ENCODE measurements at places on chromosomes 1 and 21. TPM values are rescaled to one million over a fixed set of nuclear protein-coding genes. Genes with fewer than 3 reads are reported as not detected.

DNA sequence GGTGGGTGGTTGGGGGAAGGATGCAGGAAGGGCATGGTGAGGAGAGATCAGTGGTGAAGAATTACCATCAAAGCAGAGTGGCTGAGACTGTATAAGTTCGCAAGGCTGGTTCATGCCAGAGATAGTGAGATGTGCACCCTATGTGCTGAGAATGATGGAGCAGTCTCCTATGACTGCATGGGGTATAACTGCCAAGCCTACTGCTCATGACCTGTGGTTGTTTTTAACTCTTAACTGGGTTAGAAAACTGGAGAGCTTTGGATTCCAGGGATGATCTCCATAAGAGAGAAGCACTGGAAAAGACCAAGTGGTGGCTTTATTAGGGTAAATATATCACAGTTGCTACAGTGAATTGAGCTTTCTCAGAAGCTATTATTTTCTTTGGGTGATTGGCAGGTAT is 16.2 kb downstream of the WNT2B start:
- H3K4me3 ChIP-seq, result no peak overlapping the region
- no peaks in the 10 kb centered on the region for H3K36me3 ChIP-seq
- no peaks in the 10 kb centered on the region for H3K27me3 ChIP-seq

Gene KRTAP10-3
- total RNA-seq, result not detected

Gene GJA9
- total RNA-seq, result not detected

DNA sequence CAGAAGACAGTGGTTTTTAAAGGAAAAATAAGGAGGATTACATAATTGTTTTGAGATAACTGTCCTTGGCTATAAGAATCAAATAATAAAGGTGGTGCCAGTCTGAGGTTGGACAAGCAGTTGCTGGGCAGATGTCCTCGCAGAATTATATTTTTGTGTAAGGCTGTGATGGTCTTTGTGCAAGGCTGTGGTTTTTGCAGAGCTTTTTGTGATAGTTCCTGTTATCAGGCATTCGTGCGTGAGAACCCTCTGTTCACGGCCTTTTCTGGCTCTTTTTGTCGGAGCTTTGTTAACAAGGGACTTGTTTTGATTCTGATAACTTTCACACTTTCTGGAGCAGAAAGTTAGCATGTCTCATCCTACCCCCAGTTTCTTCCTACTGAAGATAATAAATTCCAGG is 33.4 kb downstream of the SH3BP5L start:
- H3K36me3 ChIP-seq, result no peaks in the 10 kb centered on the region
- no peaks in the 10 kb centered on the region for H3K4me1 ChIP-seq
- no peak overlapping the region for H3K4me3 ChIP-seq
- H3K27ac ChIP-seq, result no peak overlapping the region

- H3K4me1 ChIP-seq, result no peaks in the 10 kb centered on the region
- no peak for DNase-seq
- H3K36me3 ChIP-seq, result no peaks in the 10 kb centered on the region
- no peak overlapping the region for H3K27ac ChIP-seq
These were observed 6.6 kb upstream of the VWA5B1 start for GRCh38 chr1:20284046-20284445.

GRCh38 chr1:228913626-228914414 is 178.5 kb downstream of the RHOU start:
- no peaks in the 10 kb centered on the region for H3K27me3 ChIP-seq
- no peak for DNase-seq
- no peaks in the 10 kb centered on the region for H3K4me1 ChIP-seq
- no peaks in the 10 kb centered on the region for H3K36me3 ChIP-seq

DNA sequence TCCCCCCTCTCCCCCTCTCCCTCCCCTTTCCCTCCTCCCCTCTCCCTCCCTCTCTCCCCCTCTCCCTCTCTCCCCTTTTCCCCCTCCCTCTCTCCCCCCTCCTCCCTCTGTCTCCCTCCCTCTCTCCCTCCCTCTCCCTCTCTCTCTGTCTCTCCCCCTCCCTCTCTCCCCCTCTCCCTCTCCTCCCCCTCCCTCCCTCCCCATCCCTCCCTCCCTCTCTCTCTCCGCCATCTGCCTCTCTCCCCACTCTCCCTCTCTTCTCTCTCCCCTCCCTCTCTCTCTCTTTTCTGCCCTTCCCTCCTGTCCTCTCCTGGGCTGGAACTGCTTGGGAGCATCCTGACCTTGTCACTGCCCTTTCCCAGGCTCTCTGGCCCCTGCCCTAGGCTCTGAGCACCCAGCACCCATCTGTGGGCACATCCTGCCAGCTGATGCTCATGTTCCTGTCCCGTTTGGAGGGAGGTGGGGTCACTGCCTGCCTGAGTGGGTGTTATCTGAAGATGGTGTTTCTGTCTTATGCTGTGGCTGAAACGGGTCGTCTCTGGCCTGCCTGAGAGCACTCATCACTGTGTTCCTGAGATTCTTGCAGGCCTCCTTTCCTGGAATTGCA is 10.8 kb downstream of the FTCD start:
- H3K36me3 ChIP-seq, result no peaks in the 10 kb centered on the region
- peak; percentile 53 for DNase-seq
- H3K27me3 ChIP-seq, result no peaks in the 10 kb centered on the region
- no peak overlapping the region for H3K27ac ChIP-seq
- no peaks in the 10 kb centered on the region for H3K4me1 ChIP-seq
- H3K4me3 ChIP-seq, result no peak overlapping the region

Gene LHX8
- not detected for total RNA-seq

Gene ZNF683
- not detected for total RNA-seq

Gene FPGT
- 12.5 TPM for total RNA-seq

GRCh38 chr1:170660281-170660713 is 3.6 kb upstream of the PRRX1 start:
- no peak overlapping the region for H3K4me3 ChIP-seq
- H3K27me3 ChIP-seq, result peaks cover 38% of the 10 kb centered on the region
- H3K4me1 ChIP-seq, result no peaks in the 10 kb centered on the region
- no peak for DNase-seq

- H3K27me3 ChIP-seq, result no peaks in the 10 kb centered on the region
- H3K36me3 ChIP-seq, result no peaks in the 10 kb centered on the region
- H3K27ac ChIP-seq, result no peak overlapping the region
- no peak overlapping the region for H3K4me3 ChIP-seq
- DNase-seq, result no peak
These were observed 97.9 kb upstream of the RAB3GAP2 start for GRCh38 chr1:220370041-220370700.

GRCh38 chr1:209427277-209427676 is 156.2 kb upstream of the CAMK1G start:
- no peak overlapping the region for H3K27ac ChIP-seq
- H3K4me1 ChIP-seq, result no peaks in the 10 kb centered on the region
- H3K36me3 ChIP-seq, result no peaks in the 10 kb centered on the region
- no peak for DNase-seq

Gene CCDC190
- not detected for total RNA-seq

DNA sequence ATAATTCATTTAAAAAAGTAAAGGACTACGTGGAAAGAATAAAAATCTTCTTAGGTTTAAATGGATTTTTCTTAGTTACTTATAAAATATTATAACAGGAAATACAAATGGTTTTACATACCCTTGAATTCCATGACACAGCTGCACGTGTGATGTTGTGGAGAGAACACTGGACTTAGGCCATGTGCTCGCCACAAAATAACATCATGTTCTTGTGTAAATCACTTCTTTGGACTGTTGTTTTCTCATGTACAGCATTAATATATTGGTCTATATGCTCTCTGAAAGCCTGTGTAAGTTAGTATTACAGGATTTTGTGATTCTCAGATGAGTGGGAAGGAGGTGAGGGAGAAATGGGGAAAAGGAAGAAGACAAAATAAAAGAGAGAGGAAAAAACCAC is 228.2 kb downstream of the DNM3 start:
- H3K36me3 ChIP-seq, result no peaks in the 10 kb centered on the region
- DNase-seq, result no peak
- H3K27me3 ChIP-seq, result no peaks in the 10 kb centered on the region
- no peak overlapping the region for H3K27ac ChIP-seq

GRCh38 chr1:77672374-77672773 is 10.1 kb downstream of the ZZZ3 start:
- H3K27me3 ChIP-seq, result no peaks in the 10 kb centered on the region
- no peak overlapping the region for H3K27ac ChIP-seq
- H3K4me3 ChIP-seq, result no peak overlapping the region
- H3K4me1 ChIP-seq, result peaks cover 16% of the 10 kb centered on the region
- no peaks in the 10 kb centered on the region for H3K36me3 ChIP-seq
- DNase-seq, result no peak

Gene UBASH3A
- 0.12 TPM for total RNA-seq

Gene ILDR2
- 1.7 TPM for total RNA-seq

Gene KCNJ9
- total RNA-seq, result not detected

GRCh38 chr1:178472531-178472930 is 24.2 kb downstream of the CLEC20A start:
- no peaks in the 10 kb centered on the region for H3K36me3 ChIP-seq
- DNase-seq, result no peak
- no peak overlapping the region for H3K27ac ChIP-seq
- H3K4me3 ChIP-seq, result no peak overlapping the region

Gene LMX1A
- total RNA-seq, result 0.14 TPM

DNA sequence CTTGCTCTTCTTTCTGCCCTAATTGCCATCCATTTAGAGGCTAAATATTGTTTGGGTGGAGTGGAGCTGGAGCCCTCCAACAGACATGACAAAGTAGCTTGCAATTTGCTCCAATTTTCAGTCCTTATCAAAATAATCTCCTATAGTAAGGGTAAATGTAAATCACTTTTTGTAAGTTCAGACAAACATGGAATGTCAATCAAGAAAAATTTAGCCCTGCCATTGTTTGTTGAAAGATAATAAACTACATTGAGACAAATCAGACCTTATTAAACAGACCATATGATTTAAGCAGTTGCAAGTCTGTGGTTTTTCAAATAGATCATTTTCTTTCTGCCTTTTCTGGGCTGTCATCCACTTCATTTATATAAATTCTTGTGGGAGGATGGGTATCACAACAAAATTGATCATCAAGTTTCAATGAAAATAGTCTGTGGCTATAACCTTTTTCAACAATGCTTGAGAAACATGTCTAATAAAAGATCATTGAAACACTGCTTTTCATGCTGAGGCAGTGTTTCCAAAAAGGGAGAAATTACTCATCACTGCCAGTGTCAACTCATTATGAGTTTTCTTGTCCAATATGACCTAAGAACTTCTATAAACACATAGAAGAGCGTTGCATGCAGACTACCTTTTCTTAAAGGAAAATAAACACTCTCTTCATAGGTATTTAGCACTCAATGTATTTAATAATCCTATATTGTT is 1152.0 kb upstream of the B3GALT2 start:
- DNase-seq, result no peak
- no peaks in the 10 kb centered on the region for H3K27me3 ChIP-seq
- no peak overlapping the region for H3K4me3 ChIP-seq

Gene ZBTB8A
- 2.1 TPM for total RNA-seq

GRCh38 chr1:100860397-100860991 is 34.1 kb downstream of the EXTL2 start:
- no peaks in the 10 kb centered on the region for H3K36me3 ChIP-seq
- no peak for DNase-seq
- no peaks in the 10 kb centered on the region for H3K27me3 ChIP-seq

DNA sequence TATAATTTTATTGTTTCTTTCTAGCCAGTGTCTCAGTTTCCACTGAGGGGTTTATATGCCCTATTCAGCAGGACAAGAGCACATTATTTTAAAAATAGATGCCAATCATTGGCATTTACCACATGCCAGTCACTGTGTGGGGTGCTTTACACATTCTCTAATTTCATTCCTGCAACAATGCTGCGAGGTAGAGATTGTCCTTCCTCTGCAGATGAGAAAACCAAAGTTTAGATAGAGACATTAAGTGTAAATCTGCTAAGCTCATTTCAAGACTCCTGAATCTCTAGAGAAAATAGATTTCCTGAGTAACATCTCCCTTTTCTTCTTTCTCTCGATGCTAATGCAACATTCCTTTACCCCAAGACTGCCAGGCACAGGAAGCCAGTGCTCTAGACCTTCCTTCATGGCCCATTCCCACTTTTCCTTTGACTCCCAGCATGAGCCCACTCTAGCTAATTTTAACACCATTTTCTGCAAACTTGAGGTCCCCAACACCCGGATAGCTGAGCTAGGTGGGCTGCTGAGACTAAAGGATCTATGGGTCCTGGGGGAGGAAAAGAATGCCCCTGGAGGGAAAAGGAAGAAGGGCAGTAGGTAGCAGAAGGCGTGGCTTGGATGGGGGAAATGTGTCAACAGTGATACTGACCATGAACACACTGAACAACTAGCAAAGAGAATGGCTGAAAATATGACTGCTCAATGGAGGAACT is 50.0 kb downstream of the SH3GLB1 start:
- no peak for DNase-seq
- no peak overlapping the region for H3K4me3 ChIP-seq
- no peaks in the 10 kb centered on the region for H3K36me3 ChIP-seq
- H3K27me3 ChIP-seq, result no peaks in the 10 kb centered on the region
- H3K4me1 ChIP-seq, result no peaks in the 10 kb centered on the region

DNA sequence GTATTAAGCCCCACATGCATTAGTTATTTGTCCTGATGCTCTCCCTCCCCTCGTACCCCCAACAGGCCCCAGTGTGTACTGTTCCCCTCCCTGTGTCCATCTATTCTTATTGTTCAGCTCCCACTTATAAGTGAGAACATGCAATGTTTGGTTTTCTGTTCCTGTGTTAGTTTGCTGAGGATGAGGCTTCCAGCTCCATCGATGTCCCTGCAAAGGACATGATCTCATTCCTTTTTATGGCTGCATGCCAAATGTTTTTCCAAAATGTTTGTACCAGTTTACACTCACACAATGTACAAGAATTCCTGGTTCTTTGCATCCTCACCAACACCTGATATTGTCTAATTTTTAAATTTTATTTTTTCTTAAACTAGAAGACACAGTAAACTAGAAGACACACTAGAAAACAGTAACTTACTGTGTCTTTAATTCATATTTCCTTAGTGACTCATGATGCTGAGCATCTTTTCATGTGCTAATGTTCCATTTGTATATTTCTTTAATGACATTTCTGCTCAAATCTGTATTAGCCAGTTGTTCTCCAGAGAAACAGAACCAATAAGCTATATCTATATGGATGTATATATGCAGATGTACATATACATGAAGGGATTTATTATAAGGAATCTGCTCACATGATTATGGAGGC is 19.4 kb upstream of the USP1 start:
- H3K27ac ChIP-seq, result no peak overlapping the region
- DNase-seq, result no peak
- H3K27me3 ChIP-seq, result no peaks in the 10 kb centered on the region
- no peaks in the 10 kb centered on the region for H3K4me1 ChIP-seq
- no peaks in the 10 kb centered on the region for H3K36me3 ChIP-seq
- H3K4me3 ChIP-seq, result no peak overlapping the region

GRCh38 chr1:58325866-58326265 is 220.7 kb downstream of the OMA1 start:
- H3K27ac ChIP-seq, result no peak overlapping the region
- no peak for DNase-seq
- no peaks in the 10 kb centered on the region for H3K4me1 ChIP-seq
- no peak overlapping the region for H3K4me3 ChIP-seq
- H3K27me3 ChIP-seq, result no peaks in the 10 kb centered on the region
- no peaks in the 10 kb centered on the region for H3K36me3 ChIP-seq

GRCh38 chr1:243520831-243521230 is 265.0 kb downstream of the SDCCAG8 start:
- H3K4me3 ChIP-seq, result no peak overlapping the region
- DNase-seq, result no peak
- no peaks in the 10 kb centered on the region for H3K36me3 ChIP-seq

Gene RAP1GAP
- total RNA-seq, result 38.1 TPM

GRCh38 chr1:87017998-87018672 is 103.7 kb downstream of the HS2ST1 start:
- H3K27ac ChIP-seq, result no peak overlapping the region
- no peak overlapping the region for H3K4me3 ChIP-seq
- no peaks in the 10 kb centered on the region for H3K36me3 ChIP-seq

GRCh38 chr1:241591317-241591716 is 48.9 kb downstream of the CHML start:
- no peaks in the 10 kb centered on the region for H3K27me3 ChIP-seq
- no peak overlapping the region for H3K27ac ChIP-seq
- no peaks in the 10 kb centered on the region for H3K36me3 ChIP-seq
- no peak overlapping the region for H3K4me3 ChIP-seq
